ENCODE measurements at places on chromosomes 6 and 20.

DNA sequence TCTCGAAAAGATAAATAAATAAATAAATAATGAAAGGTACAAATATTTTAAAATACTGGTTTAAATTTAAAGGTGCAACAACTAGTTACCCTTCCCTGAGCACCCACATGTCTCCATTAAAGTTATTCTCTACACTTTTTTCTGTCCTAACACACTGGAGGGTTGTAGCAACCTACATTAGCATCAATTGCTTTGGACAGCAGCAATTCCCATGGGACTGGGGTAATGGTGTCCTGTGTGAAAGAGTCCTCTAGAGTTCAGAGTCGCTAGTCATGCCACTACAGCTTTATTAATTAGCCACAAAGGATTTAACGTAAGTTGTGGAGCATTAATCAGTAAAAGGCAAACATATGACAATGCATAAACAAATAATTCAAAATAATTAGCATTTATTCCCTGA, 14.1 kb upstream of the CD24 start:
- DNase-seq: no peak

GRCh38 chr20:44714701-44715498, at the start of gene CCN5:
TSS of gene CCN5 (plus strand) at chr20:44715369. CDS start at chr20:44715391, 22 bp downstream.
- peak; percentile 88 for DNase-seq

DNA sequence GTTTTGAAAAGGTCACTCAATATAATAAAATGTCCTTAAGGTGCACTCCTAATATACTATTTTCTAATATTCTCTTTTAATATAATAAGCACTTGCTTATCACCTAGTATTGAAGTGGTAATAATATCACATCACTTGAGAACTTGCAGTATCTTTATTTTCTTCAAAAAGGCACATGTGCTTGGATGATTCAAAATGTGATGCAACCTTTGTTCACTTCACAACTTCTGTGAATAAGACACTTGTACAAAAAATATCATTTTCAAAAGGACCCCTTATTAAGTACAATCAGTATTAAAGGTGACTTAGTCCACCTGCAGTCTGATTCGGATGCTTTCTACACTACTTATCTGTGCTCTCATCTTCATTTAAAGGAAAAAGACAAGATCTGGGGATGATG, 3.4 kb downstream of the PRELID3B start:
- no peak for DNase-seq

DNA sequence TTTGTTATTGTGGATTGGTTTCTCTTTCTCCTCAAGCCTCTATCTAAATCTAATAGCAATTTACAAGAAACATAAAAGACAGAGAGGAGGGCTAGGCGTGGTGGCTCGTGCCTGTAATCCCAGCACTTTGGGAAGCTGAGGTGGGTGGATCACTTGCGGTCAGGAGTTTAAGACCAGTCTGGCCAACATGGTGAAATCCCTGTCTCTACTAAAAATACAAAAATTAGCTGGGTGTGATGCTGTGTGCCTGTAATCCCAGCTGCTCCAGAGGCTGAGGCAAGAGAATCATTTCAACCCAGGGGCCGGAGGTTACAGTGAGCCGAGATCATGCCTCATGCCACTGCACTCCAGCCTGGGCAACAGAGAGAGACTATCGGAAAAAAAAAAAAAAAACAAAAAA, 46.6 kb downstream of the SLC2A12 start:
- no peak for DNase-seq

- no peak for DNase-seq
Measured at GRCh38 chr6:845101-845500, 152.2 kb upstream of the EXOC2 start.

DNA sequence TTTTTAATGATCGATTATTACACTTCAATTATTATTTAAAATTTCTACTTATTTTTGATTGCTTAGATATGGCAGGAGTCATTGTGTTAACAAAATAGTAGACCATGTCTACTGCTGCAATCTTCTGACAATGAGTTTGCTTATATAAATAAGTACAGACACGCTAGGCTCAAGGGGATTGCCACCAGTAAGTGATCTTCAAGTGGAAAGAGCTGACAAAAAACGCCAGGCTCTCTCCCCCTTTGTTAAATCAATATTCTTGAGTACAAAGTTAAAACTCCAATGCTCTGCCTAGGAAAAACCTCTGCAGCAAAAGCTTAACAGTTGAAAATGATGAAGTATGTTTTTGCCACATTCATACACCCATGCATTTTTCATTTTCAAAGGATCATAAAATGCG, 738.1 kb downstream of the HDGFL1 start:
- no peak for DNase-seq

DNA sequence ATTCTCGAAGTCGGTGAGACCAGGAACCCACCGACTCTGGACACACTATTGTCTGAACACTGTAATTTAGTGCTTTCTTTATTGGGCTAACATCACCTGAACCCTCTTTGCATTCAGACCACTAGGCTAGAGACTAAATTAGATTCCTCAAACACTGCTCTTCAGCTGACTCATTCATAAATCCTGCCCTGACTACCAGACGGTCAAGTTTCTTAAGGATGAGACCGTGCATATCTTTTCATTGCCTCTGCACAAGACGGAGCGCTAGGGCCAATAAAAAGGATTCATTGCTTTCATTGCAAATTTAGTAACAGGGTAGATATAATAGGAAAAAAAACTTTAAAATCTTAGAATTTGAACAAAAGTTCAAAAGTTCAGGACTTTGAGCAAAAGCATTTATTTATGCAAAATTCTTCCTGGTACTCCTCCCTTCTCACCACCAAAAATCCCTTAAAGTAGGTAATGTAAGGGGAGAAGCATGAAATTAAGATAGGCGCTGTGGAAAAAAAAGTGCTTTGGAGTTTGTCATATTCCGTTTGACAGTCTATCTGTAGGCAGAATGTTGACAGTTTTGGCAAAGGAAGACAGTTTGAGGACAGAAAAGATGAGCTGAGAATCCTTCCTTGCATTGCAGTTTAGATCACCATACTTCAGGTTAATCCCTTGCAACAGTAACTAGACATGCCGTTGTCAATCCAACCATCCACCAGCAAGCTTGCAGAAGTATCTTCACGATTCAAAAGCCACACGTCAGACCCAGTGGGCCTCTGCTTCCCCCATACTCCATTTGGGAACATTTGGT, 328.6 kb upstream of the JARID2 start:
- no peak for DNase-seq

GRCh38 chr6:28053584-28053983, 26.8 kb upstream of the ZNF165 start:
- no peak for DNase-seq

- DNase-seq: no peak
Measured at GRCh38 chr6:105780146-105780860, 305.8 kb upstream of the PRDM1 start.

- DNase-seq: no peak
Measured at GRCh38 chr6:56761651-56762050, 119.0 kb upstream of the DST start.

GRCh38 chr6:105484238-105485161, 81.6 kb upstream of the PREP start:
- DNase-seq: no peak

GRCh38 chr20:59743767-59744485, 139.6 kb downstream of the PHACTR3 start:
- no peak for DNase-seq

DNA sequence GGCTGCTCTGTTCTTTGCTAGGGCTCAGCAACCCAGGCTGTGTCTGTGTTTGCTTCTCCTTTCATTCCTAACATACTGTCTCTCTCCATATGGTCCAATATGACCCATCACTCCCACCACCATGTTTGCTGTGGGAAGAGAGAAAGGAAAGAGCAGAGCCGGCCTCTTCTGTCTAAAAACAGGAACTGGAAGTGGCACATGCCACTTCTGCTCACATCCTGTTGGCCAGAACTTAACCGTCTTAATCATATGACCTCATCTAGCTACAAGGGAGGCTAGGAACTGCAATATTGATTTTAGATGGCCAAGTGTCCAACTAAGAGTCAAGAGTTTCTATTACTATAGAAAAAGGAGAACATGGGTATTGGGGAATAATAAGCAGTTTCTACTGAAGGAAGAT, 212.5 kb upstream of the CHD6 start:
- no peak for DNase-seq

DNA sequence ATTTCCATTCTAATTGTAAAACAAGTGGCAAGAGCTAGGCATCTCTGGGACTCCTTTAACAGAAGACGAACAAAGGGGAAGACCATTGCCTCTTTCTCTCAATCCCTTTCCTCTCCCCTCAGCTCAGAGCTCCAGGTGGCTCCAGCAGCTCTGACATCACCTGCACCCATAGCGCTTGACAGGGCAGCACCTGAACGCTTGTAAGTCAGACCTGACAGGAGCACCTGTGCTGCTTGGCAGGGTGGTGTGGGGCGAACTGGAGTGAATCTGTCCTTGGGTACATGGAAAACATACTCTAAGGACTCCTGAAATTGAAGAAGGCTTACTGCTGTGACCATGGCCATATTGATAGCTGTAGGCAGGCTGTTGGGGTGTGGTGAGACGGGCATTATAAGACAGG, 409.5 kb upstream of the AGPAT4 start:
- DNase-seq: no peak

- DNase-seq: no peak
Measured at GRCh38 chr6:162526960-162527359, 200.6 kb downstream of the PRKN start.

DNA sequence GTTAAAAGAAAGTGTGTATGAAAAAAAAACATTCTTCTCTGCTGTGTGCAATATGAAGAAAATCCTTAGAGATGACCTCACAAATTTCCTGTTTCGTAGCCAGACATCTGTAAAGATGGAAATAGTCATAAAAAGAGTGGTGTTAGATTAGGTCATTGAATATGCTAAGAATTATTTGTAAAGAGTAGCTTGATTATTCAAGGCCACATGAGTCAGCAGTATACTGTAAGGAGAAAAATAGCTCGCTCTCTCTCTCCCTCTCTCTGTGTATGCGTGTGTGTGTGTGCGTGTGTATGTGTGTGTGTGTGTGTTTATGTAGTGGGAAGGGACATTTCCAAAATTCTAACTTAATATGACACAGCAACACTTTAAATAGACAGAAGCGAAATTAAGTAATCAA, 78.8 kb downstream of the PTCHD4 start:
- DNase-seq: peak; percentile 40

GRCh38 chr20:58447511-58448391, 58.7 kb downstream of the VAPB start:
- DNase-seq: no peak

DNA sequence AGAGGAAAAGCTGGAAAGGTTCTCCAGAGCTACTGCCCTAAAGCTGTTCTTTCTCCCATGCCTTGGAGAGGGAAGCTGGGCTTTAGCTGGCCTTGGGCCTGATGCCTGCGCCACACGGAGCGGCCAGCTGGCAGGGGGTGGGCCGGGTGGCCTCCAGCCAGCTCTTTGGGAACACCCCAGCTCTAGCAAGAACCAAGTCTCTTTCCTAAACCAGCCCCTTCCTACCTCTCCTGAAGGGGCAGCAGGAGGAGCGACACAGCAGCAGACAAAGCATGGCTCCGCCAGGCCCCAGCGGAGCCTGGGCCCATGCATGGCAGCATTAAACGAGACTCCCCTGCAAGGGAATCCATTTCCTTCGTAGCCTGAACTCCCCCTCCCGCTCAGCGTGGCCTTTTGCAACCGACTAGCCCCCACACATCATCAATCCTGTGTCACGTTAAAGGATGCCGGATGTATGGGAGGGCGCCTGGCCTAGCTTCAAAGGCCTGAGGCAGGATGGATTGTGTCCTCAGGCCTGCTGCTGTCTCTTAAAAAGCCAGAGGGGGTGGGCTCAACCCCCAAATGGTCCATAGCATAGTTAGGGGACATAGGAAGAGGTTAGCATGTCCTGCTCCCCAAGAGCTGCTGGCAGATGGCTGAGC, 14.0 kb downstream of the MRPS18A start:
- DNase-seq: peak; percentile 52

GRCh38 chr6:148653138-148653776, 93.6 kb upstream of the UST start:
- DNase-seq: no peak

- DNase-seq: no peak
Measured at GRCh38 chr6:4937414-4937813, 66.4 kb downstream of the RPP40 start.

All from left hindlimb (tissue), 1 donor.